ENCODE measurements at places on chromosomes 6 and 20. TPM values are rescaled to one million over a fixed set of nuclear protein-coding genes. Genes with fewer than 3 reads are reported as not detected.

DNA sequence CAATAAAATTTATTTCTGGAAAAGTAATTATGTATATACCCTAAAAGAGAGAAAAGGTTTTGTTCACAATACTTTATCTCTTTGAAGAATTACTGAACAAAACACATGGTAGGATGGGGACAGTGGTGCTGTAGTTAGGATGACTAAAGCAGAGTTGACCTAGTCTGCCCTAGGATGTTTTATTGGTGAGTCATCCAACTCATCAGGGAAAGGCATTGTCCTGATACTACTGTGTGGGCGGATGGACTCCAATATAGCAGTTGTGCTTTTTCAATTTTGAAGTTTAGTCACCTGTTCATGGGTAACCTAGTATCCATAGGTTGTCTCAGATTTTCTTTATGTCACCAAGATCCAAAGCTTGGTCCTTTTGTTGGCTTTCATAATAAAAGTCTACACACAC is 53.3 kb upstream of the EYS start:
- H3K4me1 ChIP-seq: no peaks in the 10 kb centered on the region
- no peak overlapping the region for H3K27ac ChIP-seq
- no peak overlapping the region for H3K4me3 ChIP-seq
- no peaks in the 10 kb centered on the region for H3K36me3 ChIP-seq

GRCh38 chr6:157235600-157236039 is 87.7 kb downstream of the TMEM242 start:
- no peak overlapping the region for H3K4me3 ChIP-seq
- H3K27ac ChIP-seq: no peak overlapping the region
- H3K27me3 ChIP-seq: no peaks in the 10 kb centered on the region
- no peak for DNase-seq
- peaks cover 16% of the 10 kb centered on the region for H3K4me1 ChIP-seq

GRCh38 chr20:41176711-41177552 is 39.6 kb downstream of the PLCG1 start:
- H3K27me3 ChIP-seq: no peaks in the 10 kb centered on the region
- H3K4me1 ChIP-seq: peaks cover 19% of the 10 kb centered on the region
- no peak overlapping the region for H3K4me3 ChIP-seq
- DNase-seq: no peak
- H3K36me3 ChIP-seq: peaks cover 23% of the 10 kb centered on the region

- no peak for DNase-seq
- H3K36me3 ChIP-seq: no peaks in the 10 kb centered on the region
These were observed 45.2 kb downstream of the DEFB114 start for GRCh38 chr6:49918787-49919186.

DNA sequence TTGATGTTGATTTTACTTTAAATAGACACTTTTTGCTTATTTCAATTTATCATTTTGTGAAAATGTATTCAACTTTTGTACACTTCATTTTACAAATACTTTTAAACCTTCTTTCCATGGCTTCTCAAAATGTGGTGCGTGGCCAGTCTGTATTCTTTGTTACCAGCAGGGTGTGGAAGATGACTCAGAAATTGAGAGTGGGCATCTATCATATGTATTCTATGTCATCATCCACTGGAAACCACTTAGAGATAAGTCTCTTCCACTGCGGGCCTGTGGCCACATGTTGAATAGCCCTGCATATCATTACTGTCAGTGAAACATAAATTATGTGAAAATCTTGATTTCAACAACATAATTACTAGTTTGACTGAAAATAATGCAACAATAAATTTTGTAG is 52.6 kb upstream of the MC3R start:
- no peak for DNase-seq
- no peaks in the 10 kb centered on the region for H3K4me1 ChIP-seq
- no peak overlapping the region for H3K4me3 ChIP-seq
- no peaks in the 10 kb centered on the region for H3K36me3 ChIP-seq
- no peak overlapping the region for H3K27ac ChIP-seq
- H3K27me3 ChIP-seq: peaks cover 5% of the 10 kb centered on the region

DNA sequence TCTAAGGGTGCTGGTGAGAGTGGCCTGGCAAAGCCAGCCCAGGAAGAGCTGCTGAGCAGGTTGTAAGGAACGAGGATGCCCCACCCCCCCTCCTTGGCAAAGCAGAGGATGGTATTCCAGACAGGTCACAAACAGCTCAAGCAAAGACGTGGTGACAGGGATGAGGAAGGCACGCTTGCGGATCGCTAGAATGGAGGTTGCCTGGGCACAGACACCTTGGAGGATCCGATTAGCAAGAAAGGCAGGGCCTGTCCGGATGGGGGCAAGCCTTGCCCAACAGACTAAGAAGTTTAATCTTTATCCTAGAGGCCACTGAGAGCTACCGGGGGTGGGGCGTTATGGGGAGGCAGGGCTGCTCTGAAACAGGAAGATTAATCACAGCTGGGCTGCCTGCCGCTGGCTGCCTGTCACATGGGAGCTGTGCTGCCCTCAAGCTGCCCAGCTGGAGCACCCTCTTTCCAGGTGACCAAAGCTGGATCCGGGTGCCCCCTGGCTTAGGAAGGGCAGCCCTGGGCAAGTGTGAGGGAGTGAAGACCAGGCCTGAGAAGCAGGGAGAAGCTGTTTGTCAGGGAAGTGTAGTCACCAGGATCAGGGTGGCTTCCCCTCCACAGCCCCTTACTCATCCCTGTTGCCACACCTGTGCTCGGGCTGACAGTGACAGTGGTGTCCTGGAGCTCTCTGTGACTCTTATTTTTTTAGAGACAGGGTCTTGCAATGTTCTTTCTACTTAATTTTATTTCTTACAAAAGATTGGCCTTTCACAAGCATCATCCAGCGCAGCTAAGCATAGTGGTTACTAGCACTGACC is 9.1 kb upstream of the MAPK13 start:
- H3K36me3 ChIP-seq: no peaks in the 10 kb centered on the region
- H3K27ac ChIP-seq: peak overlapping the region; percentile 57
- peaks cover 23% of the 10 kb centered on the region for H3K4me1 ChIP-seq
- peak; percentile 71 for DNase-seq
- H3K4me3 ChIP-seq: peak overlapping the region; percentile 39

GRCh38 chr6:170553534-170554012 is 466 bp upstream of the PSMB1 start:
- H3K4me3 ChIP-seq: peak overlapping the region; percentile 97
- H3K27ac ChIP-seq: peak overlapping the region; percentile 85
- H3K4me1 ChIP-seq: peaks cover 30% of the 10 kb centered on the region
- DNase-seq: no peak
- no peaks in the 10 kb centered on the region for H3K27me3 ChIP-seq
- H3K36me3 ChIP-seq: peaks cover 17% of the 10 kb centered on the region

FNDC1 gene
- not detected for total RNA-seq

DNA sequence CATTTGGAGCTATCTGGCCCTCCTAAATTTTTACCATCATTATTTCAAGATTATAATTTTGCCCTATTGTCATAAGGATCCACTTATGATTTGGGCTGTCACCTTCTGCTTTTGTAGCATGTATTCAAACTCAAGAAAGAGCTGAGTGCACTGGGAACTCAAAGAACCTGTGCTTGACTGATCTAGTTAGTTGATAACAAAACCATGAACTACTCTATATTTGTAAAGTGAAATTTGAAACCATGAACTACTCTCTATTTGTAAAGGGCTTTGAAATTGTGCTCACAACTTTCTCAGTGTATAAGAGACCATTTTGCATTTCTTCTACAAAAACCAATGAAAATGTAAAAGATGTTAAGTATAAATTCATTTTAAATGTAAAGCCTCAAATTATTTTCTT is 77.5 kb upstream of the POPDC3 start:
- no peaks in the 10 kb centered on the region for H3K27me3 ChIP-seq
- no peak overlapping the region for H3K4me3 ChIP-seq
- H3K4me1 ChIP-seq: peaks cover 12% of the 10 kb centered on the region

DNA sequence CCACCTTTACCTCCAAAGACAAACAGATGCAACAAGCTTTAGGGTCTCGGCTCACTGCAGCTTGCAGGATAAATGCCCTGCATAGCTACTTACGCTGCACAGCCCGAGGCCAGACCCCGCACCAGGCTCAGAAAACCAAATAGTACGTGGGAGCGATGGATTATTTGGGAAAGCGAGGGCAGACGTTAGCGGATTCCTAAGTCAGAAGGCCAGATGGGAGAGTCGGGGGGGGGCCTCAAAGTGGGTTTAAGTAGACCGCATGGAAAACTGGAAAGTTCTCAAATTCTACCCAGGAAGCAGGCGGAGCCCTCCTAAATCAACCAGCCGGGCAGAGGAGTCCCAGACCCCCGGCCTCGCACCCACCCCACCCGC is 382 bp downstream of the SFT2D1 start:
- H3K4me3 ChIP-seq: peak overlapping the region; percentile 98
- no peaks in the 10 kb centered on the region for H3K27me3 ChIP-seq
- DNase-seq: no peak
- no peaks in the 10 kb centered on the region for H3K36me3 ChIP-seq

DNA sequence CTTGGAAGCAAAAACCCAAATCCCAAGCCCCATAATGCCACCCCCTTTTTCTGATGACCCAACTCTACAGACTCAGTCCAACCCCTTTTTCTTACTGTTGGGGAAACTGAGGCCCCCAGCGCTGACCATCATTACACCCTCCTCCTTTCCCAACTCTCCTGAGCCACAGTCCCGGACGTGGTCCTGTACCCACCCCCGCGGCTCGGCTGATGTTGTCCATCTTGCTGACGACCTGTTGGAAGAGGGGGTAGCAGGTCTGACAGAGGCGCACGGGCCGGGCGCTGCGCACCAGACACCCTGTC is 533 bp downstream of the OSTM1 start:
- no peaks in the 10 kb centered on the region for H3K36me3 ChIP-seq
- DNase-seq: no peak
- no peaks in the 10 kb centered on the region for H3K27me3 ChIP-seq
- H3K4me3 ChIP-seq: peak overlapping the region; percentile 82

EPM2A gene
- 2.9 TPM for total RNA-seq

DNA sequence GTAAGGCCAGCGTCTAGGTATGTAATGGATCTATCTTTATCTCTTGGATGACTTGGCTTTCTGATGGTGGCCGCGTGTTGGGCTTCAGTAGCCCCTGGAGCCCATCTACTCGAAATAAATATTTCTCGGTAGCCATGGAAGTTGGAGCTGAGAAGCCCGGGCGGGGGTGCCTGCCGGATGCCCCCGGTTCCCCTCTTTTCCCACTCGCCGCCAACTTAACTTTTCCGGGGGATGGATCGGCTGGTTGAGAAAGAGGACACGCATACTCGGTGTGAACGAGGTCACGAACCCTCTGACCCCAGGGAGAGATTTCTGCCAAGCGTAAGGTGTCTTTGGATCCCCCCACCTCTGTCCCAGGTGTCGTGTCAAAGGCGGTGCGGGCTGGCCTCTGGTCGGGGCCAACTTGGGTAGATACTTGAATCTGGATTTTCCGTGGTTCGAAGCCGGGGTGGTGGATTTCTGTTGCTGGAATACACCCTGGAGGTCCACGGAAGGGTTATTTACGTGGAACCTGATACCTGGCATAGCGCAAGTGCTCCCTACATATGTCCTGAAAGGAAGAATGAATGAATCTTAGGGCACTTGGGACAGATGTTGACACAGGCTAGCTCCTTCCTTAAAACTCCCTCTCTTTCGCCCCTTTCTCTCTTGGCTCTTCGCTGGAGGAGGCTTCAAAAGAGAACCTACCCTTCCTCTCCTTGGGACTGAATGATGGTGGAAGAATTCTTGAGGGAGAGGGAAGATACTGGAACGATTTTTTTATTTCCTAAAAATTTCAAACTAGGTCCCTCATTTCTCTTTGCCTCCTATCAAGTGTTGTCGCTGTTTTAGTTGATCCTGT is 996 bp downstream of the DOK5 start:
- no peaks in the 10 kb centered on the region for H3K4me1 ChIP-seq
- H3K27ac ChIP-seq: no peak overlapping the region
- DNase-seq: no peak
- H3K36me3 ChIP-seq: no peaks in the 10 kb centered on the region
- H3K27me3 ChIP-seq: peaks cover 58% of the 10 kb centered on the region
- H3K4me3 ChIP-seq: no peak overlapping the region

GRCh38 chr6:18746727-18747126 is 359.6 kb downstream of the RNF144B start:
- peaks cover 10% of the 10 kb centered on the region for H3K4me1 ChIP-seq
- no peak overlapping the region for H3K4me3 ChIP-seq
- H3K36me3 ChIP-seq: no peaks in the 10 kb centered on the region
- DNase-seq: no peak

USP49 gene
- total RNA-seq: 2.3 TPM

EFCAB8 gene
- not detected for total RNA-seq

DNA sequence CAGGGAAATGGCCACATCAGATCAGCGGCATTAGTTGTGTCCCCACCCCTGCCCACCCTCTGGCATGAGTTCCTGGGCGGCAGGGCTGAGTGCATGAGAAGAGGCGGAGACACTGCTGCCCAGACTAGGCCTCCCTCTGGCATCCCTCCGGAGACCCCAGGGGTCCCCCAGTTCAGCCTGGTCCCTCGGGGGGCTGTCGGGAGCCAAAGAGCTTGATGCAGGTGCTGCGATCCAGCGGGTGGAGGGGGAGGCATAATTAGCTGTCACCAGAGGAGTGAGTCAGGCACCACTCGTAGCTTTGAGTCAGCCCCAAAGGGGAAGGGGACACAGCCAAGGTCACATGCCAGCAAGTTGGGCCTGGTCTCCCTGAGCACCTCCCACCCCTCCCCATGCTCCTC is 34.5 kb downstream of the DLGAP4 start:
- H3K27ac ChIP-seq: no peak overlapping the region
- H3K4me1 ChIP-seq: no peaks in the 10 kb centered on the region
- DNase-seq: peak; percentile 7
- H3K4me3 ChIP-seq: no peak overlapping the region

GRCh38 chr6:40499215-40499614 is 87.9 kb downstream of the LRFN2 start:
- no peak overlapping the region for H3K4me3 ChIP-seq
- H3K27ac ChIP-seq: no peak overlapping the region
- no peaks in the 10 kb centered on the region for H3K27me3 ChIP-seq
- no peaks in the 10 kb centered on the region for H3K4me1 ChIP-seq
- H3K36me3 ChIP-seq: no peaks in the 10 kb centered on the region

TMC2 gene
- total RNA-seq: not detected

GABBR1 gene
- 7.0 TPM for total RNA-seq

GRCh38 chr20:16612706-16613105 is 39.5 kb upstream of the KIF16B start:
- H3K4me1 ChIP-seq: peaks cover 17% of the 10 kb centered on the region
- H3K36me3 ChIP-seq: no peaks in the 10 kb centered on the region
- peaks cover 12% of the 10 kb centered on the region for H3K27me3 ChIP-seq
- H3K4me3 ChIP-seq: no peak overlapping the region
- H3K27ac ChIP-seq: no peak overlapping the region

F13A1 gene
- total RNA-seq: not detected

- no peak overlapping the region for H3K4me3 ChIP-seq
- DNase-seq: no peak
- peaks cover 34% of the 10 kb centered on the region for H3K4me1 ChIP-seq
- H3K27me3 ChIP-seq: no peaks in the 10 kb centered on the region
- no peaks in the 10 kb centered on the region for H3K36me3 ChIP-seq
These were observed 9.4 kb downstream of the SYNJ2 start for GRCh38 chr6:157991067-157991432.

DNA sequence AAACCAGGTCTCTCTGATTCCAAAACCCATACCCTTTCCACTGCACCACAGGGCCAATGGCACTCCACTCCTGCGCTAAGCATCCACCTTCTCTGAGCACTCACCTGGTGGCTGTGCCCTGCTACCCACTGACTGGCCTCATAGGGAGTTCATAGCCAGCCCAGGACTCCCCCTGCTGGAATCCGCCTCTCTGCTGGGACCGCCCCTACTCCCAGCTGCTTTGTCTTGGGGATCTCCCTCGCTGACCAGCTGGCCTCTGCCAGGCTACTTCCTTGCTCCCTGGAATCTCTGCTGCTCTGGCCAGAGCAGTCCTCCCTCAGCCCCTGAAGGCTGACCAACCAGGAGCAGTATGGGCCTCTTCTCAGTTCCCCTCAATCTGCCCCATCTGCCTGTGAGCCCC is 129.7 kb downstream of the FAXC start:
- no peak overlapping the region for H3K27ac ChIP-seq
- no peak overlapping the region for H3K4me3 ChIP-seq
- H3K27me3 ChIP-seq: 0 out of 2 replicates have a peak, but pooled peaks cover 5% of the 10 kb centered on the region
- DNase-seq: peak; percentile 30
- no peaks in the 10 kb centered on the region for H3K36me3 ChIP-seq
- no peaks in the 10 kb centered on the region for H3K4me1 ChIP-seq

All from PC-3 (cell line).